Non-pigmented ciliary epithelial cell (primary cell): ENCODE measurements at places on chromosomes 4 and X.

DNA sequence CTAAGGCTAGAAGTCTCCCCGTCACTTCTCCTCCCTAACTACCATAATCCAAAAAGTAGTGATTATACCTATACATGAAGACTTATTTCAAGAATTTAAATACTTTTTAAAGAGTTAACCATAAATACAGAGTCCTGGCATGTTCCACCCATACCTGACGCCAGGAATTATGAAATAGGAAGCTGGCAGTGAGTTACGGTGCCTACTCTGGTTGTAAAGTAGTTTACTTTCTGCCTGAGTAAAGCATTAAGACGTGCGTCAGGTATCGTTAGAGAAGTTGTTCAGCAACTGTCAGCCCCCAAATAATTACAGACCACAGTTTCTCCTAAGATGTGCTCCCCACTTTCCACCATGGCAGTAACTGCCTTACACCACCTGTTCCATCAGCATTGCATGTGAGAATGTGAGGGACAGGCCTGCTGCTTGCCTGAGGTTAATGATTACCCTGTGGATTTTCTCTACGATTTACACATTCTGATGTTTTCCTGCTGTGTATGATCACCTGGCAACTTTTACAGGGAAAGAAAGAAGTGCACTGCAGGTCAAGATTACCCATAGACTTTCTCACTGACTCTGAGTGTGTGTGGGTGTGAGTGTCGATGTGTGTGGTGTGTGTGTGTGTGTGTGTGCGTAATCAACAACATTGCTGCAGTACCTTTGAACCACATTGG, 92.3 kb upstream of the SLC7A11 start:
- DNase-seq: no peak

DNA sequence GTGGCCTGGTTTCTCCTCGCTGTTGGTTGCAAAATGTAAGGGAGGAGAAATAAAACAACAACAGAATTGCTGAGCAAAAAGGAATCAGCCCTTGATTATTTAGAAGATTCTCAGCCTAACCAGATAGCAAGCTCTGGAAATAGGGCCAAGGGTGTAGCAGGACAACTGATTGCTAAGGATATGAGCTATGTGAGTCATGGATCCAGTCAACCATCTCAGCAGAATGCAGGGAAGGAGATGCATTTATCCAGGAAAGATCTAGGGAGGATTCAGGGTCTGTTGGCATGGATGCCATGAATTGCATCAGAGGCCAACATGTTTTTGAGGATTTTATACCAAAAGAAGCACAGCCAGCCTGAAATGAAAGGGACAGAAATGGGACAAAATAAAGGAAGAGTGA, 2.2 kb upstream of the XAGE3 start:
- DNase-seq: no peak

DNA sequence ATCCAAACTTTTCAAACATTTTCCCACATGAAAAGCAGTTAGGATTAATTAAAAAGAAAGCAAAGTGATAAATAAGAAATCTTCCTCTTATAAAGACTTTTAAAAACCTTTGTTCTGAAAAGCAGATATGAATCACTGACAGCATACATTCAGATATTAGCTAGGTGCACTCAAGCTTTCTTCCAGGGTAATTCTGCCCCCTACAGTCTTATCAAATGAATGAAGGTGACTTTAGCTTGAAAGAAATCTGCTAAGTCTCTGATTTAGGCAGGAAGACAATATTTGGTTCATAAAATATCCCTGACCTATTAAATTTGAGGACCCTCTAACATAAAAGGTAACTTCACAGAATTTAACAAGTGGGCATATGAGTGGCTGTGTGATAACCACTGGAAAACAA, 209.1 kb upstream of the FAM47A start:
- DNase-seq: no peak

DNA sequence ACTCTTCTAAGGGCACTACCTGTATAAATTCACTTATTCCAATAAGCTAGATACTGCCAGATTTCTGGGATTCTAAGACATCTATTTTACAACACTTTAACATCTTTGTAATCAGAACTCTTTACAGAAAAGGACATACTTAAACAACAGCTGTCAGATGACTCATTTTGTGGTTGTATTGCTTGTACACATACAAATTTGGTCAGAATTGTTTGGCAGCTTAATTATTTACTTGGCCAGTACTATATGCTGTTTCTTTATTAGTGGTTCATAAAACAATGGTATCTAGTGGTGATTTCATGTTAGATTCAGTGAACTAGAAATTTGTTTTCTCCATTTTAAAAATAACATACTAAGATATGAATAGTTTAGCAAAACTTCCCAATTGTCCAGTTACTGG, 27.2 kb downstream of the PALLD start:
- DNase-seq: no peak

DNA sequence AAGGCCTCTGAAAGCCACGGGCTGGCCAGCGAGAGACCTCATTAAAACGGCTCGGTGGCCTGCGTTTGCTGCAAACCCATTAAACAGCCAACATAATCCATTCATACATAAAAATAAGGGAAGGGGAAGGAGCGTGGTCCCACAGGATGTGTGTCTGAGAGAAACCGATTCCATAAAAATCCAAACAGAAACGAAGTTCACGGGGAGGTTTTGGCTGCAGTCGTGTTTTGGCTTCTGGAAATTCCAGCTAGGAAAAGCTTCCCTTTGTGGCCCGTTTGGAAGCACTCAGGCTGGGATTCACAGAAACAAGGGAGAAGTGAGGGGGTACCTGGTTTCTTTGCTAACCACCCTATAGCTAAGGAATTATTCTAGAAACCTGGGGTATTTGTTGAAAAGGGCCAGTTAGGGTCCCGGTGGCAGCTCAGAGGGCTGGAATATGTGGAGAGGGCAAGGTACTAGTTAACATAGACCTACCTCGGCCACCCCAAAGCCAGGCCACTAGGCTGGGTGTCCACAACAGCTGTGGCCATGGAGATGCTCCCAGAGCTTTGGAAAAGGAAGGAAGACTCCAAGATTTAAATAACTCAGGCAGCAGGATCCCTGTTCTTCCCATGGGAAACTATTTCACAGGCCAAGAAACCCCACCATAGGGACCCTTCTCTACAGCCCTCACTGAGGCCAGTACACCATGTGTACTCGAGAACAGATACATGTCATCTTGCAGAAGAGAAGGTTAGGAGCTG, 166.8 kb downstream of the BCOR start:
- DNase-seq: no peak

DNA sequence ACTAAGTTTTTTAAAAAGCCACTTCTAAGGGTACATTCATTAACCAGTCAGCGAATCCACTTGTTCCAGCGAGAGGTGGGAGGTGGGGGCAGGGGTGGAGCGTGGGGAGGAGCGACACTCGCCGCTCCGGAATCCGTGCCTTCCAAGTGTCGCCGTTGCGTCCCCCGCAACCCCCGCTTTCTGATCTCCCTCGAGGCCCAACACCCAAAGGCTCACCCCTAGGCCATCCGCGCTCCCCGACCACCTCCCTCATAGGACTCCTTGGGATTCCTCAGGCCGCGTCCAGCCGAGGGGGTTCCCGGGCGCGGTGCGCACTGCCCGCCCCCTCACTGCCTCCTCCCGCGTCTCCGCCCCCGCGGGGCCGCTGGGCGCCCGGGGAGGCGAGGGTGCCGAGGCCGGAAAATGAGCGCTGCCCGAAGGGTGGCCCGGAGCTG, 108.1 kb upstream of the STOX2 start:
- DNase-seq: no peak

DNA sequence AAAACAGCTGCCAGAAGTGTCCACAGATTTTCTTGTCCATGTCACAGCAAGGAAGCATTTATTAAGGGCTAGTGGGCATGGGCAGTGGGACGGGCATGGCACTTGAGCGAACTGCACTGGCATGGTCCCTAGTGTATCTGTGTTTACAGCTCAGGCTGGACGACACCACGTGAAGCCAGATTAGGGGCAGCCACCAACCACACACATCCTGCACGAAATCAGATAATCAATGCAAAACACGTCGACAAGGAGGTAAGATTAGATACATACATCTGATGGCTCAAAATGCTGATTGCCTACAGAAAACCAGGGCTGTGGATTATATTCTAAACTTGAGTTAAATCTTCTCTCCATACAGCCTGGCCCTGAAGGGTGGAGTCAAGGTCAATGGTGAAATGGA, 103.8 kb upstream of the ATP6AP2 start:
- no peak for DNase-seq

DNA sequence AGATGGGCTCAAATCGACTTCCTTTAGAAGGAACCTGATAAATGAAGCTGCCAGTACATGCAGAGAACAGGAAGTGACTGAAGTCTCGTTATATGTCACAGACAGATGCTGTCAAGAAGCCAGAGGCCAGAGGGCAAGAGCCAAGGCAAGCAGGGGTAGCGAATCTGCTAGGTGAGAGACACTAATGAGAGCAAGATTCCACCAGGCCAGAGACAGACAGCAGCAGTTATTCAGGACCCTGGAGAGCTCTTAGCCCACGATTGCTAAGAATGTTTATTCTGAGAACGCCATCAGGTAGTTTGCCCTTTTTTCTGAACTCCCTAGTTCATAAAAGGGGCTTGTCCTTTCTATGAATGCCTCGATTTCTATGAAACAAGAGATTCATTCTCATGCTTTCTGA, 73.7 kb downstream of the BEND2 start:
- no peak for DNase-seq

DNA sequence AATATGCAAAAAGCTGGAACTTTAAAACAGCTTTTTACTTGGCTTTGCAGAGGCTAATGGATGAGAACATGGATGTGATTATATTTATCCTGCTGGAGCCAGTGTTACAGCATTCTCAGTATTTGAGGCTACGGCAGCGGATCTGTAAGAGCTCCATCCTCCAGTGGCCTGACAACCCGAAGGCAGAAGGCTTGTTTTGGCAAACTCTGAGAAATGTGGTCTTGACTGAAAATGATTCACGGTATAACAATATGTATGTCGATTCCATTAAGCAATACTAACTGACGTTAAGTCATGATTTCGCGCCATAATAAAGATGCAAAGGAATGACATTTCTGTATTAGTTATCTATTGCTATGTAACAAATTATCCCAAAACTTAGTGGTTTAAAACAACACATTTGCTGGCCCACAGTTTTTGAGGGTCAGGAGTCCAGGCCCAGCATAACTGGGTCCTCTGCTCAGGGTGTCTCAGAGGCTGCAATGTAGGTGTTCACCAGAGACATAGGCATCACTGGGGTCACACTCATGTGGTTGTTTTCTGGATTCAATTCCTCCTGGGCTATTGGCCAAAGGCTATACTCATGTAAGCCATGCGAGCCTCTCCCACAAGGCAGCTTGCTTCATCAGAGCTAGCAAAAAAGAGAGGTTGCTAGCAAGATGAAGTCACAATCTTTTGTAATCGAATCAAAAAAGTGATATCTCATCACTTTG, 15.6 kb downstream of the TLR8 start:
- DNase-seq: no peak

GRCh38 chr4:102451266-102451665, 49.9 kb upstream of the NFKB1 start:
- no peak for DNase-seq

GRCh38 chr4:118281611-118282442, 71.0 kb downstream of the PRSS12 start:
- DNase-seq: no peak

DNA sequence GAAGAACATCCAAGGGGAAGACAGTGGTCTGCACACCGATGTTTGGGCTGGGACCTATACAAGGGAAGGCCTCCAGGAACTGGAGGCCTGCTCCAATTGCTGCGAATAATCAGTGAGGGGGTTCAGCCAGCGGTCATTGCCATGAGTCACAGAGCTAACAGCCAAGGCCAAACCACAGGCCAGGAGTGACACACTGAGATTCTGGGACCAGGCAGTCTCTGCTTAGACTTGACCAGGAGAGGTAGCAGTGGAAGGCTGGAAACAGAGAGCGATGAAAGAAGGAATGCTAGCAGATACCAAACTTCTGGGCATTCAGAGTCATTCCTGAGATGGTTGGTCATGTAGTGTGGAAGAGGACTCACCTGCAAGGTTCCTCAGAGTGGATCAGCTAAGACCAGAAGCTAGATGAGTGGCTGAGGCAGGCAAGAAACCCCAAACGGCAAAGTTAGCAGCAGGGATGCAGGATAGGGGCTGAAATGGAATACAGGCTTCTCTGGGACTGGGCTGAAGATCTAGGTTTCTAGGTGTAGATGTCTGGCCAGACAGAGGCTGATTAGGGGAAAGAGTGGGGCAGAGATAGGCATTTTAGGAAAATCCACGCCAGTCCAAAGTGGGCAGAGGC, 54.7 kb downstream of the CNGA2 start:
- DNase-seq: peak; percentile 86

GRCh38 chr4:143531380-143531779, 17.9 kb downstream of the SMARCA5 start:
- DNase-seq: no peak
